ENCODE measurements at places on chromosomes 1 and 21. TPM values are rescaled to one million over a fixed set of nuclear protein-coding genes. Genes with fewer than 3 reads are reported as not detected.

BRDT gene
- not detected for total RNA-seq

AMY2B gene
- total RNA-seq: 9.2 TPM

EVA1C gene
- total RNA-seq: 5.5 TPM

SCYL3 gene
- 9.3 TPM for total RNA-seq

GJA5 gene
- not detected for total RNA-seq

AMY1C gene
- not detected for total RNA-seq

FAM43B gene
- total RNA-seq: 3.1 TPM

KCNE2 gene
- not detected for total RNA-seq

NHLH1 gene
- total RNA-seq: under 0.01 TPM

MROH7 gene
- total RNA-seq: 2.5 TPM

LCA5L gene
- 3.6 TPM for total RNA-seq

MXRA8 gene
- 540 TPM for total RNA-seq

GJA9 gene
- 0.22 TPM for total RNA-seq

DMRTA2 gene
- not detected for total RNA-seq

RORC gene
- total RNA-seq: 0.39 TPM

CELA2A gene
- not detected for total RNA-seq

FAM78B gene
- 0.32 TPM for total RNA-seq

RHD gene
- not detected for total RNA-seq

TMEM200B gene
- total RNA-seq: 13.7 TPM

FAAH gene
- 3.7 TPM for total RNA-seq

PSMB4 gene
- total RNA-seq: 290 TPM

OLFML3 gene
- total RNA-seq: 104 TPM

APCS gene
- not detected for total RNA-seq

HTR6 gene
- not detected for total RNA-seq

PALMD gene
- 38.3 TPM for total RNA-seq

XCL2 gene
- total RNA-seq: not detected

S100A1 gene
- 1.7 TPM for total RNA-seq

CBS gene
- total RNA-seq: 31.9 TPM

AMY1A gene
- not detected for total RNA-seq

CRNN gene
- total RNA-seq: not detected

IFI44L gene
- 4.8 TPM for total RNA-seq
